NCI-H1694 treated with DMSO at 0.1 percent for 48 hours (cell line): ENCODE measurements at places on chromosomes 16 and 17.

GRCh38 chr16:29809031-29809747 is 2.8 kb upstream of the PRRT2 start:
- DNase-seq, result no peak

GRCh38 chr16:59170099-59170712 is 436.1 kb upstream of the GOT2 start:
- DNase-seq, result no peak

DNA sequence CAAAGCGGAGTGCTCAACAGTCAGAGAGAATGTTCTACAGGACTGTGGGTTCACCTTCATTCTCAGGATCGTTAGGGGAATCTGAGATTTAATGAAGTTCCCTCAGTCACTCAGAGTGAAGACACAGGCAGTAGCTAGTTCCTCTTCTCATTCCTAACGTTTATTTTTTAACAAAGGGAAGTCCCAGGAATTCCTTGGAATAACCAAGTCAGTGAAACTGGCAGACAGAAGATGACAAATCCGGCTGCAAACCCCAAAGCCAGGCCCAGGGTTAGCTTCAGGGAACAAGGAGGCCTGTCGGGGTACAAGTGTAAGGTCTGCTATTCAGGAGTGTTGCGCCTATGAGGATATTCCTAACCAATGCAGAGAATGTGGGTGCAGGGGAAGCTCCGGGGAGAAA is 42.0 kb downstream of the COTL1 start:
- no peak for DNase-seq

GRCh38 chr16:81238296-81239011 is at the start of gene BCO1:
Gene BCO1, plus strand, starts transcription at chr16:81238689. Its CDS starts 220 bp downstream, at chr16:81238909.
- DNase-seq, result no peak

GRCh38 chr16:55565086-55565485 is 1.4 kb upstream of the CAPNS2 start:
- no peak for DNase-seq

GRCh38 chr17:19285213-19285900 is 48.2 kb downstream of the EPN2 start:
- no peak for DNase-seq

- no peak for DNase-seq
These were observed 126.3 kb upstream of the HSBP1 start for GRCh38 chr16:83681381-83681956.

DNA sequence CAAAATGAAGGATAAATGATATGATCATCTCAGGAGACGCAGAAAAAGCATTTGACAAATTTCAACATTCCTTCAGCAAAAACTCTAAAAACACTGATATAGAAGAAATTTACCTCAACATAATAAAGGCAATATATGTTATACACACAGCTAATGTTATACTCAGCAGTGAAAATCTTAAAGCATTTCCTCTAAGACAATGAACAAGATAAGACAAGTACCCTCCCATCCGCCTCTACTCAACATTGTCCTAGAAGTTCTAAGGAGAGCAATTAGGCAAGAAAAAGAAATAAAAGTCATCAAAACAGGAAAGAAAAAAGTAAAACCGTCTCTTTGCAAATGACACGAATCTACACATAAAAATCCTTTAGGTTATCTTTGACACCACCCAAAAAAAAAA is 1432.8 kb downstream of the CDH11 start:
- no peak for DNase-seq

DNA sequence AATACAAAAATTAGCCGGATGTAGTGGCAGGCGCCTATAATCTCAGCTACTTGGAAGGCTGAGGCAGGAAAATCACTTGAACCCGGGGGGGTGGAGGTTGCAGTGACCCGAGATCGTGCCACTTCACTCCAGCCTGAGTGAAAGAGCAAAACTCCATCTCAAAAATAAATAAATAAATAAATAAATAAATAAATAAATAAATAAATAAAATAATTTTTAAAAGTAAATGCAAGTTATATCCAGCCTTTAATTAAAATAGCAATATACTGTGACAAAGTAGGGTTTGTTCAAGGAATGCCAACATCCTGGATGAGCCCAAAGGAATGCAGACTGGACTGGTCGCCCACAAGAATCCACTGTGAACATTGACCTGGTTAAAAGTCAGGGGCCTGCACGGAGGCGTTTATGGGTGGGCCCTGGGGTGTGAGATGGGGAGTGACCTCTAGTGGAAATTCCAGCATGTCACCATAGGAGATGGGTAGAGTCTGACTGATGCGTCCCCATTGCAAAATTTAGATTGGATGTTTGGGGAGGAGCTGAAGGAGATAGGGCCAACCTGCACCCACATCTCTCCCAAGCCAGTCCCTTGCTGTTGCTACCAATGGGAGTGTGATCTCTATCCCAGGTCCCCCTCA is 9.7 kb upstream of the PIK3R5 start:
- no peak for DNase-seq

- no peak for DNase-seq
These were observed 50.1 kb upstream of the TRAP1 start for GRCh38 chr16:3767333-3767986.

GRCh38 chr17:41910701-41911391 is 7.9 kb downstream of the ACLY start:
- DNase-seq, result no peak

DNA sequence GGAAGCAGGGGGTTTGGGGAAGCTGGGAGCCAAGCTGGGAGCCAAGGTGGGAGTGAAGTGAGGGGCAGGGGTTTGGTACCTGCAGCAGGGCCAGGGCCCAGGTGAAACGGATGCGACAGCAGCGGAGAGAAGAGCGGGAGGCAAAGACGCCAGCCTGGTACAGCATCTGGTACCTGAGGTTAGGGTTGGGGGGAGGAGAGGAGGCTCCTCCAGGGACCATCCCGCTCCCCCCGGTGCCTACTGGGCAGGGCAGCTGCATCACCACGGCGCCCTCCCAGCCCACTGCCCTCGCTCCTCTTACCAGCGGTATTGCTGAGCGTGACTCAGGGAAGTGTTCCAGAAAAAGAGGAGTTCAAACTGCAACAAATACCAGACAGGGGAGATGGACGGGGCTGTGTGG is 9.8 kb downstream of the CLN3 start:
- DNase-seq, result no peak
